ENCODE measurements at places on chromosomes 1 and 21.

GRCh38 chr1:170703591-170703990 lies 39.7 kb downstream of the PRRX1 start:
- no peak for DNase-seq

DNA sequence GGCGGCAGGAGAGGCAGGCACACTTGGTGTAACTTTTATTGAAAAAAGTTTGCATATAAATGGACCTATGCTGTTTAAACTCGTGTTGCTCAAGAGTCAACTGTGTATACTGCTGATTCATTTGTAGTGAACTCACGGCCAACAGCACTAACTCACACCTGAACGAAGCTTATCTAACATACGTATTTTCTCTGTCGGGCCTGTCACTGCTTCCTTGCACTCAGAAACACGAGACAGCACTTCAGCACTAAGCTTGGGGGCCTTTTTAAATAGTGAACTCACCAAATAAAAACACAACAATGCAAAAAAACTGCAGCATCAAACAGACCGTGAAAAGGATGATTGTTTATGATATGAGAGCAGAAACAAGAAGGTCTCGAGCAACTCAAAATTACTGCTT lies 58.9 kb upstream of the NEK2 start:
- no peak for DNase-seq

DNA sequence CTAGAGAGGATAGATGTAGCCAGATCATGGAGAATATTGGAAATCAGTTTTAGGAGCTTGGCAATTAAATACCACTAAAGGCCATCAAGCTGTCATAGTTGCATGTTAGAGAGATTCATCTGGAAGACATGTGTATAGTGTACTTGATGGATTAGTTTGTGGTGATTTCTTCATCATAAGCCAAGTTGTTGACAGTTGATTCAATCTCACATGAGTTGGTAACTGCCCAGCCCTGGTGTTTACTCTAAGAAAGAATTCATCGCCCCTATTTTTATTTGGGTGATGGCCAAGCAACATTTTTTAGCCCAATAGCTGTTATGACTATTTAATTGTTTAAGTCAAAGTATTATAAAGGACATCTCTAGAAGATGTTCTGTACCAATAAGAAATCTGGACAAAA lies 737.6 kb downstream of the PLA2G4A start:
- no peak for DNase-seq

DNA sequence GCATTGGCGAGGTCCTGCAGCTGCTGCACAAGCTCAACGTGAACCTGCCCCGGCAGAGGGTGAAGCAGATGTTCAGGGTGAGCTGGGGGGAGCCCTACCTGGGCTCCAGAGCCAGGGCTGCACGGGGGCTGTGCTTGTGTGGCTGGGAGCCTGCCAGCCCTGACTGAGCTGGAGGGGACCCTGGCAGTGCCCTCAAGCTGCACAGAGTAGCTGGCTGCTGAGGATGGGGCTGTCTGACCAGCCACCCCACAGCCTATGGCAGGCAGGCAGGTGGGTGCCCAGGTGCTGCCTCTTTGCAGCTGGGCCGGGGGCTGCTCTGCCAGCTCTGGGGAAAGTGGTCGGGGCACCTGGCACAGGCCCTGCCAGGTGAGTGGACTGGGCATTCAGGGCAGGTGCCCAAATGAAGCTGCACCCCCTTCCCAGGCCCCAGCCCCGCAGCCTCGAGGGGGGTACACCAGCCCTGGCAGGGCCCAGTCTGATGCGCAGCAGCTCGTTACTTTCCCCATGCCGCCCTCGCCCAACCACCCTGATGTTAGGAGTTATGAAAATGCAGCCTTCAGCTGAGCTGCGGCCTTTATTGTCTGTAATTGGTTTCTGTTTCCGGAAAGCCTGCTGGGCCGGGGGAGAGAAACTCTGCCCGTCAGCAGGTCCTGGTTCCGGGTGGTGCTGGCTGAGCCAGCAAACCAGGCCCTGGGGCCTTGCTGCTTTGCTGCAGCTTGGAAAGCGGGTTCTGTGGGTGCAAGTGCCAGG lies 4.3 kb downstream of the PLCH2 start:
- no peak for DNase-seq

- no peak for DNase-seq
Measured at GRCh38 chr1:184191181-184191621, 139.7 kb downstream of the TSEN15 start.

- no peak for DNase-seq
Measured at GRCh38 chr1:12111741-12112140, 48.6 kb downstream of the TNFRSF8 start.

DNA sequence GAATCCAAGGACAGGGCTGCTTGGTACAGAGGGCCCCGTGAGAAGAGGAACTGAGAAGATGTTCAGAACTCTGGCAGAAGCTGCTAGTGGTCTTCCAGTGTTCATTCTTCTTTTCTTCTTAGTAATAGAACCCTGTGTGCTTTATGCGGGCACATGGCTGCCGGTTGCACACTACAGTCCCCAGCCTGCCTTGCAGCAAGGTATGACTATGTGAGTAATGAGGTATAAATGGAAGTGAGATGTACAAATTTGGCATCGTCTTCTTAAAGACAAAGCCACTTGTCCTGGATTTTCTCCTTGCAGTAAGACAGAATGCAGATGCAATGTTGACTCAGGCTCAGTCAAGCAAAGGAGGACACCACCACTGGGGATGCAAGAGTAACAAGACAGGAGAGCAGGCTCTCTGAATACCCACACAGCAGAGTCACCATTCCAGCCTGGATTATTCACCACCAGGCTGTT lies 15.0 kb upstream of the ATP1B1 start:
- no peak for DNase-seq

GRCh38 chr21:17438635-17439034 lies 74.2 kb upstream of the CXADR start:
- DNase-seq: peak; percentile 33

DNA sequence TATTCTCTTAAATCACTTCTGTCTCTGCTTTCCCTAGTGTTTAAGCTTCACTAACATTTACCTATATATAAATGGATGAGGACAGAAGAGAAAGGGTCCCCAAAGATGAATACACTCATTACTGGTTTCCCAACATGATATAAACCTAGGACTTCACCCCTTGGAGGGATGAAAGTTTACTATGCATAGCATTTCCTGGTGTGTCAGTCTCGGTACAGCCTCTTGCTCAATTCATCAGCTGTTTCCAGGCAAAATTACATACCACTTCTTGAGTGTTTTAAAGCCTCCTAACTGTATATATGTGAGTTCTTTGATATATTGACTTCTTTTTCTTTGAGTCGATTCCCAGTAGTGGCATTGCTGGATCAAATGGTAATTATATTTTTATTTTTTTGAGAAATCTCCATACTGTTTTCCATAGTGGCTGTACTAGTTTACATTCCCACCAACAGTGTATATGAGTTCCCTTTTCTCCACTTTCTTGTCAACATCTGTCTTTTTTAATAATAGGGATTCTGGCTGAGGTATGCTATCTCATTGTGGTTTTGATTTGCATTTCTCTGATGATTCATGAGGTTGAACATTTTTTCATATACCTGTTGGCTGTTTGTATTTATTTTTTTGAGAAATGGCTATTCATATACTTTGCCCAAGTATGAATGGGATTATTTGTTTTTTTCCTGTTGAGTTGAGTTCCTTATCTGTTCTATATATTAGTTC lies 259.3 kb upstream of the CACYBP start:
- no peak for DNase-seq

DNA sequence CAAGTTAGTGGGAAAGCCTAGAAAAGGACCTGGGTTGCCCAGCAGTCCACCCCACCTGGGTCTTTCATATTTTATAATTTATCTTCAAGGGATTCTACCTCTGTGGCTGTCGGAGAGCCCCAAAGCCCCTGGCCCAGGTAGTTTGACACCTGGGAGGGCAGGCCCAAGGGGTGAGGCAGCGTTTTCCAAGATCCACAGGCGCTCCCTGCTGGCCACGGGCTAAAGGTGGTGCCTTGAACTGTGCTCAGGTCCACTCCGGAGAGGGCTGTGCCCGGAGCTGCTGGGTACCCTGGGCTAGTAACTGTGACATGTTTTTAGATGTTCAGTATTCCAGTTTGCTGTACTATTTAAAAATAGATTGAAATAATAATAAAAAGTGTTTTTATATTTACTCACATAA lies 37.2 kb upstream of the CRNN start:
- no peak for DNase-seq

DNA sequence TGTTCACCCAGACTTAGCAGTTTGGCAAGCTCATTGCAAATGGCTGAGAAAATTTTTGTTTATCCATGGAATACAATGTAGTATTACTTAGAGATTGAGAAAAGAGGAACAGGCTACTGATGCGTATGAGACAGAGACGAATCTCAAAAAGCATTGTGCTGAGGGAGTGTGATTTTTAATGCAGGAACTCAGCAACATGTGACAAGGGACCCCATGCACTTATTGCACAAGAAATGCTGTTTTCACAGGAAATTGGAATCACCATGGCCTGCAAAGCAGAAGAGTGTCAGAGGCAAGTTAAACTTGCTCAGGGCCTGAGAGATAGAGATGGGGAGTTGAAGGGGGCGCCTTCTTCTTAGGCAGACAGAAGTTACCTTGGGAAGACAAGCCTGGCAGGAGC lies 32.6 kb upstream of the TLR5 start:
- no peak for DNase-seq

Measured in nephron progenitor cell (in vitro differentiated cells).